ENCODE measurements at places on chromosomes 2 and 18.

DNA sequence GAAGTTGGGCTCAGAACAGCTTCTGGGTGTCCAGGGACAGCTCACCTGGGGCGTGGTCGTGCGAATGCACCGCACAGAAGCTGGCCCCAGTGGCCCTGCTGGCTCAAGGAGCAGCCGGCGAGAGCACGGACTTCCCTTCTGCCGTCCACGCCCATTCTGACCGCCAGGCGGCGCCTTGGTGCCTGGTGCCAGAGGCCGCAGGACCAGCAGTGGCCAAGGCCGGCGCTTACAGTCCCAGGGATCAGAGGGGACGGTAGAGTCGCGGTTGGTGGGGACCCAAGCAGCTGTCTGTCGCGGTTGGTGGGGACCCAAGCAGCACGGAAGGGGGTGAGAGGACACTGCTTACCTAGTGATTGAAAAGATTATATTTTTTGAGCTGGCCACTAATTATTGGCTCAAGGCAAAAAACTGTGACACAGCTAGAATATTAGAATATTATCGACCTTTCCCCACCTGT is 25.7 kb downstream of the NPPC start:
- DNase-seq, result peak; percentile 41

- DNase-seq, result no peak
Observed at GRCh38 chr2:237670641-237671040, 43.3 kb downstream of the LRRFIP1 start.

- DNase-seq, result peak; percentile 45
Observed at GRCh38 chr2:98807221-98807620, 76.3 kb upstream of the MGAT4A start.

DNA sequence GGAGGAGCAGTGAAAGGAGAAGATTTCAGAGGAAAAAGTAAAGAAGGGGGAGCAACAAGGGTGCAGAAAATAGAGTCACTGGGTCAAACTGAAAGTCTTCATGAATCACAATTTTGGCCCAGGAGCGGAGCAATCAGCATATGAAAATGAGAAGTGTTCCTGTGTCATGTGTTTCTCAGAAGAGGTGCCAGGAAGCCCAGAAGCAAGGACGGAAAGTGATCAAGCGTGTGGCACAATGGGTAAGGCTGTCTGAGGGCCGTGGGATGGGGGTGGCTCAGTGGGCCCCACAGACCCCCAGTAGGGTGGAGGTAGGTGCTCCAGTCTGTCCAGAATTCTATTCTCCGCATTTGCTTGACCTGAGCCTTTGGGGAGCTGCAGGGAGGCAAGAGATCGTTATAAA is 44.2 kb downstream of the SP140 start:
- DNase-seq, result no peak

GRCh38 chr18:28390022-28390421 is 213.1 kb upstream of the CDH2 start:
- no peak for DNase-seq

DNA sequence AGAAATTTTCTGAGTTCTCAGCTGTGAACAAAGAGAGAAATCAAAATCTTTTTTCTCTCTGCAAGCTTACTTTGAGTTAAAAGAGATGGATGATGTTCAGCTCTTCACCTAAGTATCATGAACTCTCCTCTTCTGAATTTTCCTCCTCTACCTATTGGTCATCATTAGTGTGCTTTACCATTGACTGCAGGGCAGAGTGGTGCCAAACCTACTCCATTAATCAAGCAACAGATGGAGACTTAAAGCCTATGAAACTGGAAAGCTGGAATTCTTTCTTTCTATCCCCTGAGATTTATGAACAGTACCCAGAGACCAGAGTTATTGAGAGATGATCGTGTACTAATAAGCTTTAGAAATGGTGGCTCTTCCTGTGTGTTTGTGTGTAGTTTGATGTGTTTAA is 31.3 kb upstream of the LINC00305 start:
- no peak for DNase-seq

DNA sequence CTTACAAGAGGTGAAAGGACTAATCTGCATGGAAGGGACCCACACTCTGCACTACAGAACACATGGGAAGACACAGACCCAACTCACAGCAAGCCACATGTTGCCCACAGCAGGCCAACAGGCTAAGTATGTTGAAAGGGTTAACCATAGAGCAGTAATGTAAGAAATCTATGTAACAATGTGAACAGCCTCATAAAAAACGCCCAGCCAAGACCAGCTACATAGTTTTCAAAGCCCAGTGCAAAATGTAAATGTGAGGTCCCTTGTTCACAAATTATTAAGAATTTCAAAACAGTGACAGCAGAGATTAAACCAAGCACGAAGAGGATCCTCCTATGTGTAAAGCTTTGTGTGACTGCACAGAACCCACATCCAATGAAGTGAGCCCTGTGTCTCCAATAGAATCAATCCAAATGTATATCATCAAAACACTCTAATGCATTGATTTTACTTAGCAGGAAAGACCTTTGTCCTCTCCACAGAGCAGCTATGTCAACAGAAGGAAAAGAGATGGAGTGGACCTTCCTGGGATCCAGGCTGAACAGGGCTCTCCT is 210.1 kb downstream of the AGPS start:
- no peak for DNase-seq

DNA sequence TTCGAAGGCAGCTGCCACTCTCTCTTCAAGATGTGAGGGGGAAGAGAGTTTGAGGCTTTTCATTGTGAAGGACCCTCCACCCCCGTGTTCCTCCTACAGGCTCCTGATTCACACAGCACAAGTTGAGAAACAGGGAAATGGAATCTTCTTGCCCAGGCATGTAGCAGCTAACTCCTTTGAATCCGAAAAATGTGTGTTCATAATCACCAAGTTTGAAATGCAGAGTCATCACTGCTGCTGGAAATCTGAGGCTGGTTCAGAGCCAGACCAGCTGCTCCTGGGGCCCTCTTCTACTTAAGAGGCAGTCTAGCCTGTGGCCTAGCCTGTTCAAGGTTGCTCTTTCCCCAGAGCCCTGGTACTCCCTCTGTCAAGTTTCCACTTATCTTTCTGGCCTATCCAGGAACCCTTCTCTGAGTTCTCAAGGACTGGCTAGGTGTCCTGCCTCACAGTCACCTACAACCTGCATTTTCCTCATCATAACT is 166.4 kb downstream of the TMEM247 start:
- no peak for DNase-seq

GRCh38 chr2:16084274-16084673 is 143.9 kb downstream of the MYCN start:
- DNase-seq, result no peak

GRCh38 chr2:197869501-197870111 is 65.2 kb downstream of the PLCL1 start:
- DNase-seq, result peak; percentile 66

GRCh38 chr2:68799140-68800026 is 64.8 kb downstream of the ARHGAP25 start:
- DNase-seq, result no peak

- no peak for DNase-seq
Observed at GRCh38 chr2:39954346-39954745, 175.3 kb upstream of the THUMPD2 start.

DNA sequence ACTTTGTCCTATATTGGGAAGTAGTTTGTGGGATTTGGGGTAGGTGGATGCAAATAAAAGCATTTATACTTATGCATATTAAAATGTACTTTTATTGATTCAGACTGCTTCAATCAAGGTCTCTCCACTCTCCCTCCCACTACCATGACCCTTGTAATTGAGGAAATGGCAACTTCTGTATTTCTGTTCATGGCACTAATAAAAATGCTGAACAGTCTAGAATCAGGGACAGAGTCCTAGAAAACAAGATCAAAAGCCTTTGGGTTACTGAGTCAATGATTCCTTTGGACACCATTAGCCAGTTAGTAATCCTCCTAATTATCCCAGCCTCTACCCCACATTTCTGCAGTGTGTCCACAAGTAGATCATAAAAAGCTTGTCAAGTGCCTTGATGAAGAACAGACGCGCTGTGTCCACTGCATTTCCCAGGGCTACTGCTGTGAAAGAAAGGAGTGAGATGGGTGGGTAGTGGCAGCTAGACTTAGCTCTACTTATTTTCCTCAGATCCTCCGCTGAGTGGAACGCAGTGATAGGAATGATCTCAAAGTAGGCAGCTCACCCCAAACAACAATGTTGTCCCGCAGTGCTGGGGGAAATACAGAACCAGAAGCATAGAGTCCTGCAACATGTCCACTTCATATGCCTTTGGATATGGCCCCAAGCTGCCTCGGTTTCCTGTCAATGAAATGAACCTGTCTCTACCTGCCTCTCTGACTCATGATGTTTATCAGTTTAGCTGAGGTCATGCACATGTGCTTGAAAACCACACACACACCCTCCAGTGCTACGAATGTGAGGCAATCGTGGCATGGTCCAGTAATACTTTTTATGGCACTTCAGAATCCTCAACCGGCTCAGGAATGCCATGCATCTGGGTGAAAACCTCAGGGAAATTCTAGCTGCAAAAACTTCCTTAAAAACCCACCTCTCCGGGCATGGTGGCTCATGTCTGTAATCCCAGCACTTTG is 115.5 kb downstream of the COL6A3 start:
- DNase-seq, result no peak

DNA sequence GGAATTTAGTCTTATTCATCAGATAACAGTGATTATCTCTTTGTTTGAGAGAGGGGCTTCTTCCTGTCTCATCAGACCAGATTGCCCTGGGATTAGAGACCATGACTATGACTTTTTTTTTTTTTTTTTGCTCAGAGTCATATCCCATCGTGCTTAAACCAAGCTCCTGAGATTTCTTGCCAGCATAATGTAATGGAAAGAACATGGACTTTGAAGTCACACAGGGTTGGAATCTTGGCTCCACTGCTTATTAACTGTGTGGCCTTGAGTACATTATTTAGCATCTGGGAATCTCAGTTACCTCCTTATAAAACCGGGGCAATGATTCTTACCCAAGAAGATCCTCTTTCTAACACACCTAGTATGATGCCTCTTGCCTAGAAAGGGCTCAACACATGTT is 268.3 kb downstream of the DYSF start:
- DNase-seq, result no peak

- DNase-seq, result no peak
Observed at GRCh38 chr2:60504049-60504448, 49.4 kb downstream of the BCL11A start.

DNA sequence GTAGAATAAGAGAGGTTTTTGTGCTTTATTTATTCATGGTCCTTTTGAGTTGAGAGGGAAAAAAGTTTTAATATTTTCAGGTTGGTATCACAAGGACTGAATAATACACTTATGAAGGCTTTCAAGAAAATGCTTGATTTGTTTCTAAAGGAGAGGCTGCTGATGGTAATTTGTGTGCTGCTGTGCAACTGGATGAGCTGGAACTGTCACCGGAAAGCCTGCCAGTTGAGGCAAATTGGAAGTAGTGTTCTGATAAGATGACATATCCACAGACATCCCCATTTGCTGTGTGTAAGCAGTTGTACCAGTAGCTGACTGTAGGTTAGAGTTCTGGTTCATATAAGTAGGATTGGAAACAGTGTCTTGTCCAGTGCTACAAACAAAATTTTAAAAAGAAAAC is 21.6 kb upstream of the CACNB4 start:
- DNase-seq, result no peak

DNA sequence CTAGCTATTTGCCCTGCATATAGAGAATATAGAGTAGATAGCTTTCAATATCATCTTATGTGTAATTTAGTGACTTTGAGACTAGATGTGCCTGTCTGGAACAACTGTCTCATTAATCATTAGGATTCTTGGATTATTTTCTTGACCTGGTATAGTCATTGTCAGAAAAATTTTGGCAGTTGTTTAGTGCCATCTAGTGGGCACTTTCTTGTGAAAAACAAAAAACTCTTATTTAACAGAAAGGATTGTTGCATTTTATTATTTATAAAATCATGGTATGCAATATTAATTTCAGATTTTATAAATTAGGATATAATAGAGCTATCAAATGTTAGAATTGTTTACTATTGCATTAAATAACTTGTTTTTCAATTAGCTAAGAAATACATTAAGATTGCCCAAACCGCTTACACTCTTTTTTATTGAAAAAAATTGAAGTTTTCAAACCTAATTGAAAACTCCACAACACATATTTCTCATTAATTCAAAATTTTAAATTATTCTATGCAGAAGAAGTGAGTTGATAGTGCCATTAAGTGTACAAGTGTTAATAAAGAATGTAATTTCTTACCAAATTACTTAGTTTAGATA is 80.3 kb downstream of the DYNAP start:
- no peak for DNase-seq

DNA sequence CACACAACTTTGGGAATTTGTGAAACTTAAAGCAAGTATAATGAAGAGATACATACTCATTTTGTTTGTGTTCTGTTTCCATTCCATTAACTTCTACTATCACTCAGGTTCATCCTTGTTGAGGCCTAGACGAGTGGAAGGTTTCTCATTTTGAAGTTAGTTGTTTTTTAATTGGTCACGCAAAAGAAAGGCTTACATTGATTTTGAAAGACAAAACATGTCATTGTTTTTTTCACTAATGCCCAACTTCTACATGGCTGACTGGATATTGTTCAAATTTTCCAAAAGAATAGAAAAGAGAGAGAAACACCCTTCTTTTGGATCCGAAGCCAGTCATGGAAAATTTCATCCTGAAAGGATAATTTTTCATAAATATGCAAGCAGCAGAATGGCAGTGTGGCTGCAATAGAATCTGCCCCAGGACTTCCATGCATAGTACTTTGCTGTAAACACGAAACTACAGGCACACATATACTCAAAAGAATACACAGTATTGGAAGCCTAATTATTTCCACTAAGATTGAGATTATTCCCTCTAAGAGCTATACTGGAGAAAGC is 27.4 kb downstream of the PRKCE start:
- DNase-seq, result no peak

GRCh38 chr2:127309468-127309867 is 15.5 kb upstream of the ERCC3 start:
- no peak for DNase-seq

DNA sequence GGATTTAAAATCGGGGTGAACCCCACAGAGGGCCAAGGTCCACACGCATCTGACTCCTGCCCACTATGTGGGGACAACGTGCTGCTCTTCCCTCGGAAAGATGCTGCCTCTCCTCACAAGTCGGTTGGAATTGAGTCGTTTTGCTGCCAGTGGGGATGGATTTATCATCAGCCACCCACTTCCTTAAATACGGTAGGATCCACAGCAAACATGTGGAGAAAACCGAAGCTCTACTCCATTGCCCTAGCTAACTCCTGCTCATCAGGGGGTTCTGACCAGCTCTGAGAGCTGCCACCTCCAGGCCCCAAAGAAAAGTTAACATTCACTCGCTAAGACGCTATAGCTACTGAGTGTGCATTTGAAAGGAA is 80.9 kb downstream of the CHRNA1 start:
- DNase-seq, result peak; percentile 37

DNA sequence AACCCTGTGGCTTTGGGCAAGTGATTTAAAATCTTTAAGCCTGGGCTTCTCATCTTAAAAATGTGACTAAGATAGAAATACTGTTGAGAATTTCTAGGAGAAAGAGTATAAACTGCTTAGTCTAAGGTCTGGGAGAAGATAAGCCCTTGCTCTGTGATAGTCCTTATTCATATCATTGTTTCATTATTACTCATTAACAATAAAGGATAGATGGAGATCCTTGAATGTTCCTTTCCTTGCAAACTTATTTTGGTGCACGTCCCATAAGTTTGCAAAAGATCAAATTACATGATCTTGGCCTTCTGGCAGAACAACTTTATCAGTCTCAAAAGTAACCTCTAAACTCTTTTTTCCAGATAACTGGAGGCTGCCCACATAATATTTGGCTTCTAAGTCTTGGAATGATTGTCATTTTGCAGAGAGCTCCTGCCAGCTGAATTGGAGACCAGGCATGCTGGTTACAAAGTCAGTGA is 138.3 kb downstream of the FAM124B start:
- DNase-seq, result no peak

GRCh38 chr2:100208141-100208770 is 65.9 kb upstream of the AFF3 start:
- DNase-seq, result no peak
